ENCODE measurements at places on chromosomes 5 and 9.
A peak's percentile ranks its signal among the peaks of the same experiment; 100 is the strongest.

DNA sequence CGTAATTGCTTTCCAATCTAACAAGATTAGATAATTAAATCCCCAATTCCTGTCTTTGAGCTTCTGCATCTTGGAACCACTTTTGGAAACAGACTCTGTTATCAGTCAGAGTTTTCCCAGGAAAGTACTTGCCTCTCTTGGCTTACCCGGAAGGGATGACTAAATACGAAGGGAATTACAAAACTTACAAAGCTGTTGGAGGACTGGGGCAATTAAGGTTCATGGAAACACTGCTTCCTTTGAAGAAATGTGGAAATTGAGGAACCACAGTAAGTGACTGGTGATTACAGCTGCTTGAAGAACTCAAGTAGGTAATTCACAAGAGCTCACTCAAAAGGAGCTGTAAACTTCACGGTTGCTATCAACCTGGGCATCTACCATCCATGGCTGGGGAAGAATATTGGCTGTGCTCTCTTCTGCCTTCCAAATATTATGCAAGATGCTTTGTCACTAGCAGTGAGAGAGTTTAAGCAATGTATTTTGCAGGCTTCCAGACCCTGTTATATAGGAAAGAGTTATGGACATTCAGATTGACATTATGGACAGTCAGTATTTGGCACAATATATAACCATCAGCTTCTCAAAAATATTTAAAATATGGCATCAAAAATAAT, 104.6 kb upstream of the MAN2A1 start:
- peak; percentile 10 for DNase-seq

GRCh38 chr5:168987543-168988300, 313.2 kb downstream of the SLIT3 start:
- DNase-seq, result peak; percentile 74

- no peak for DNase-seq
Observed at GRCh38 chr5:83583859-83584258, 112.3 kb downstream of the VCAN start.

DNA sequence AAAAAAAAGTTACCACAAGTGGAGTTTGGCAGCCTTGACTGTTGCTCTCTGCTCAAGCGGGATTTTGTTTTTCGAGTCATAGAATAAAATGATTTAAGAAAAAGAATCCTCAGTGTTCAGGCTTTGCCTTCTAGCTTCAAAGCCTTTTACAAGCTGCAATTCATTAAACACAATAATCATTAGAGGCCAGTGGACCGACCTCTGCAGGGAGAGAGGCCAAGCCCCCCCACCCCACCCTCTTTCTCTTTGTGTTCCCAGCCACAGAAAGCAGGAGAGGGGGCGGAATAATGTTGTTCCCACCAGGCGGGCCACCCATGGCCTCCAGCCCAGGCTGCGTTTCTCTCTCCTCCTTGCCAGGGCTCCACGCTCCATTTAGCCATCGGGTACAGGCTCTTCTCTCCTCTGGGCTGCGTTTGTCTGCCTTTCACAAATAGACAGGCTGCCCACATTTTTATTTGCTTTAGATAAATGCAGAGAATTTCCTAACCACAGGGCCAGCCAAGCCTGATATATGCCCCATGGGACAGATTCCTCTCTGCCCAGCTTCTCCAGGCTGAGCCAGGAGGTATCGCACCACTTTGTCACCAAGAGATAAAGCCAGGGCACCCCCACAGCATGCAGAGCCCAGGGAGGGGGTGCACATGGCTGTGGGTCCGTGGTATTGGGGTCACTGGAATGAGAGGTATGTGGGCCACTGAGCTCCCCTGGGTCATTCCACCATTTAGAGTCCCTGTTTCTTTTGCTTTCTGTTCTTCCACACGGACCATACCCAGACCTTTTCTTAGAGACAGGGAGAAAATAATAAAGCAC, 318.8 kb downstream of the PIK3R1 start:
- DNase-seq, result peak; percentile 81

DNA sequence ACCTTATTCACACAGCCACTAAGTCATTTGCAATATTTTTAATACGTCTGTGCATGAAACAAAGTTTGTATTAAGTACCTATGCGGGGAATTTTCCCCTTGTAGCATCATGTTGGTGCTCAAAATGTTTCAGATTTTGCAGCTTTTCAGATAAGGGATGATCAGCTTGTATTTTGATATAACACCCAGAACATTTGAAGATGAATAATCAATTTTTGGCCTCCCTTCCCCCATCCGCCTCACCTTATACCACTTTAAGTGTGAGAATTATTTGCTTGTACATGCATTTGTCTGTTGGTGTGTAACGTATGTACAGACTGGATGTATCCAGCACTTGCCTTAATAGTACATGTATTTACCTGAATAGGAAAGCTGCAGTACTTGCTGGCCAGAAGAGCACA, 1.7 kb downstream of the JAK2 start:
- no peak for DNase-seq

GRCh38 chr9:129451089-129451656, 169.7 kb downstream of the C9orf50 start:
- DNase-seq, result no peak

- DNase-seq, result peak; percentile 70
Observed at GRCh38 chr9:89278997-89279739, 31.8 kb upstream of the CKS2 start.

DNA sequence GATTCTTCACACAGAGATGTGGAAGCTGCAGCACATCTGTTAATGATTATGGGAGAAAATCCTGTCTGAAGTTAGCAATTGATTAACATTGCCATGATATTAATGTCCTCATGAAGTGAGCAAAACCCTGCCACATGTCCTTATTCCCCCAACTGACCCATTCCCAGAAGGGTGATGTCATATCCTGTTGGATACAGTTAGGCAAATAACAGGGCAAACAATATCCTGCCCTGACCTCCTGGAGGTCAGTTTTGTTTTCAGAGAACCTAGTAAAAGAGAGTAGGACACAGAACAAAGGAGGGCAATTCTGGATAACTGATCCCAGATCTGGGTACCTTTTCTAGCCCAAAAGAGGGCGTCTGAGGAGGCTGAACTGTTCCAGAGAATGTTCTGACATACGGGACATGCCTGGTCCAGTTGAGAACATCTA, 11.0 kb downstream of the ABLIM3 start:
- DNase-seq, result peak; percentile 47

DNA sequence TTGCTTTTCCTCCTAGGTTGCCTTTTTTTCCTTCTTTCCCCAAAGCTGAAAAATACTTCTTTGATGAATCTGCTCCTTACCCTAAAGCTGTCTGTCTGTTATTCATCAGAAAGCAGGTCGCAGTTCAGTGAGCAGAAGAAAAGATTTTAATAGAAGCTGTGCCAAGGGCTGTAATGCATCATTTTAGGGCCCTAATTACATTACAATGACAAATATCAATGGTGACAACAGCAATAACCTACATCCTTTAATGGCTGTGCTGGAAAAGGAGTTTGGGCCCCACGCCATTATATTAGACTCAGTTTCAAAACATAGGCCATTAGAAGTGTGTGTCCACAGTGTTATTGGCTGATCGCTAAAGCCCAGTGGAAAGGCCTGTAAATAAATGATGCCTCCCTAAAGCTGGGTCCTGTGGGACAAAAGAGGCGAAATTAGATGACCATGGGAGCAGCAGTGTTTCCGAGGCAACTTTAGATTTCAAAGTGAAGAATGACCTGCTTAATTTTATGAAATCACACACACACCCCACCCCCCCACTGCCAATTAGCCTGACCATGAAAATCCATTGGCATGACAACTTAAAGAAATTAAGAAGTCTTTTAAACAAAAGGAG, 38.4 kb downstream of the TLE4 start:
- peak; percentile 74 for DNase-seq

DNA sequence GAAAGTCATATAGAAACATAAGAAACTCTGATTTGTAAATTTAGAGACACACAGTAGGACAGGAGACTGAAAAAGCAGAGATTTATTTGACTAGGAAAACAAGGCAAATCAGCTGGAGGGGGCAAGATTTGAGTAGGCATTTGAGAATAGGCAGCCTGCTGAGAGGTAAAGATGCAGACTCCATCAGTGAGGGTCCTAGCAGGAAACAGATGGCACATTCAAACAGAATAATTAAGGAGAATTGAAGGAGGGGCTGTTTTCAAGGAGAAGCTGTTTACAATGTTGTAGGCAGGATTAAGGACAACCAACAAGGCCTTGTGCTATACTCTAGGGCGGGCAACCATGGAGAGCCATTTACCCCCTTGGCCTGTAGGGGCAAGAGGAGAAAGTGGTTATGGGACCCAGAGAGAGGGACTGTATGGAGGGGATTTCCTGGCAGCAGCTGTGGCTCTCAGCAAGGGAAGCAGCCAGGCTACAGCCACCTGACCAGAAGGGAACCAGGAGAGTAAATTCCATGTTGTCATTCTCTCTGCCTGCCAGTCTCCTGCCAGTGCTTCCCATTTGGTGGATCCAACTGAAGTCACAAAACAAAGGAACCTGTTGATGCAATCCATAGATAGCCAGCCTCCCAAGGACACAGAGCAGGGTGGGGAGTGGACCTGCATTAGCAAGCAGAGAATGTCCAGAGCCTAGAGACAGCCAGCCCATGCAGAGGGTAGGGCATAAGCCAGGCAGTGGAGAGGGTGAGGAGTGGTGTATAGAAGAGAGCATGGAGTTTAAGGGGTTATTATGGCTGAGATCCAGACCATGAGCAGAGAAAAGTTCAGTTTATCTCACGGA, 38.2 kb downstream of the PAPPA start:
- no peak for DNase-seq

GRCh38 chr5:150573867-150574817, 66.2 kb downstream of the NDST1 start:
- DNase-seq, result no peak

- DNase-seq, result peak; percentile 13
Observed at GRCh38 chr5:30804739-30805505, 388.6 kb upstream of the CDH6 start.

DNA sequence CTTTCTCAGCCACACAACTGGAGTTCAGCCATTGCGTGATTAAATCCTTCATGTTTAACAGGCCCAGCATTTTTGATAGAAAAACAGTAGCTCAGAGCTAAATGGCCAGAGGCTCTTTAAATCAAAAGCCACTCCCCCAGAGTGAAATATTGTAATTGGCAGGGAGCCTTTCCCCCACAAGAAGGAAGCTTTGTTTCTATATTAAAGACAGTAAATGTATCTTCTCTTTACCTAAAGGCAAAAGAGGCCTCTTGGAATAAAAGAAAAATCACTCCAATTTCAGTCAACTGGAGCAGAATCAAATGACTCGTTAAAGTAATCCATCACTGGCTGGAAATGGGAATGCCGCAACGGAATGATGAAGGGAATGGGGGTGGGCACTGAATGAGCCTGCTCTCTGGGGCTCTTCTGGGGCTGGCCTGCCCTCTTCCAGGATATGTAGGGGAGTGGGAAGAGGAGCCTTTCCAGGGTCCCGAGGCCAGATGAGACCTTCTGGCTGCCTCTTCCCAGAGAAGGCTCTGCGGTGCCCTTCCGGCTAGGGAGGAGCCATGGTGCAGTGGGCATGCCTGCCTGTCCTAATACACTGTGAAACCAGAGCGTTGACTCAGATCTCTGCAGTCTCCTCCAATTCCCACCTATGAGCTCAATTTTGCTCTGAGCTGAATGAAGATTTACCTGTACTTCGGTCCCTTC, 45.2 kb downstream of the ANKDD1B start:
- DNase-seq, result peak; percentile 35

GRCh38 chr9:123335193-123335985, 20.6 kb upstream of the CRB2 start:
- DNase-seq, result peak; percentile 86

GRCh38 chr5:180704362-180704761, 35.5 kb downstream of the OR2Y1 start:
- peak; percentile 11 for DNase-seq

- DNase-seq, result no peak
Observed at GRCh38 chr5:180095545-180095944, 24.0 kb upstream of the RNF130 start.

DNA sequence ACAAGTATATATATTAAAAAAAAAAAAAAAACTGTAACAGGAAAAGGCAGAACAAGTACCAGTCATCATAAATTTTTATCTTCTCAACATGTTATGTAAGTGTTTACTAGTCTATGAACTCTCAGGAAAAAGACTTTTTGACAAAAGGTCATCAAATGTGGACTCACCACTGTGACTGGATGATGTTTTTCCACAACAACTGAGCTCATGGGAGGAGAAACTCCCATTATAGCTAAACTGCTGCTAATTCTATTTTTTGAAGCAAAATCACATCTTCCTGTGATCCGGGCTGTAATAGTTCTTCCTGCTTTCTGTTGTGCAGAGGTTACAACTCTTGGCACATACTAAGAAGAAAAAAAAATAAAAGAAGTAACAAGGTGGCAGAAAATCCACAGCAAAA, 39.6 kb downstream of the POC5 start:
- DNase-seq, result no peak

DNA sequence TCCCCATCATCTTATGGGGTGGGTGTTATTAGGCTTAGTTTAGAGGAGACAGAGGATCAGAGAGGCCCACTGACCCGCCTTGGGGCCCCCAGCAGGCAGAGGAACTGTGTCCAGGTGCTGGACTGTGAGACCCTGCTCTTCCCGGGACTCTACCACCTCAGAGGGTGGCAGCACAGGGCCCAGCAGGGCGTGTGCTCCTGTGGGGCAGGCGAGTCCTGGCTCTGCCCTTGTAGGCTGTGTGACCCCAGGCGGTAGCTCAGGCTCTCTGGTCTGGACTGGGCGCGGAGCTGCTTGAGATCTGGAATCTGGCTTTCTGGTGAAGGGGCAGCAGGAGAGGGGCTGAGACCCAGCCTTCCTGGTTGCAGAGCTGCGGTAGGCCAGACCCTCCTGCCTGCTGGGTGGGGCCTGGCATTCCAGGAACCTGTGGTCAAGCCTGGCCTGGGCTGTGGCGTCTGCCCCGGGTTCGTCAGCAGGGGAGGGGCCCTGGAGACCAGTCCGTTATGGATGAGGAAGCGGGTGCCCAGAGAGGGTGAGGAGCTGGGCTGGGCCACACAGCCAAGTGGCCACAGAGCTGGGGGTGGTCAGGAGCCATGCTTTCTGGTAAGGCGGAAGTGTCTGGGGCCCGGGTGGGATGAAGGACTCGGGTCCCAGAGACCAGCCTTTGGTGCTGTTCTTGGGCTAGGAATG, 46.5 kb downstream of the RXRA start:
- peak; percentile 18 for DNase-seq

GRCh38 chr9:129773262-129774048, 20.6 kb upstream of the PTGES start:
- DNase-seq, result no peak

GRCh38 chr5:179127136-179128040, 67.2 kb downstream of the ZNF354C start:
- DNase-seq, result no peak

DNA sequence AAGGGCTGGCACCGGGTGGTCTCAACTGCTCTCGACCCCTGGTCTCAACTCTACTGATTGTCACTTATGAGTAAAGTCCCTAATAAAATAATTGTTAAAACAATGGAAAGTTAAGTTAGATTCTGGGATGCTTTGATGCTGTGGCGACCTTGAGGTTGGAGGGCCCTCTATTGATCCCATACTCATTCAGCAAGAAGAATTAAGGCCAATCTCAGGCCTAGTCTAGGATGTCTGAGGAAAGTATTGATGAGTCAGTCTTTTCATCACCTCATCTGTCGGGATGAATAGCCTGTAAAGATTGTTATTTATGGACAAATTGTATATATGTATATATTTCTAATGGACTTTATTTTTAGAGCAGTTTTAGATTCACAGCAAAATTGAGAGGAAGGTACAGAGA, 50.8 kb downstream of the WDR36 start:
- DNase-seq, result peak; percentile 21

- DNase-seq, result peak; percentile 92
Observed at GRCh38 chr9:35829084-35829763, at the start of gene TMEM8B. Gene TMEM8B (plus strand): TSS chr9:35829228. CDS start chr9:35829448, 220 bp downstream.
